Renal cortex interstitium (tissue), 15 donors: ENCODE measurements at places on chromosomes 7 and 10.

DNA sequence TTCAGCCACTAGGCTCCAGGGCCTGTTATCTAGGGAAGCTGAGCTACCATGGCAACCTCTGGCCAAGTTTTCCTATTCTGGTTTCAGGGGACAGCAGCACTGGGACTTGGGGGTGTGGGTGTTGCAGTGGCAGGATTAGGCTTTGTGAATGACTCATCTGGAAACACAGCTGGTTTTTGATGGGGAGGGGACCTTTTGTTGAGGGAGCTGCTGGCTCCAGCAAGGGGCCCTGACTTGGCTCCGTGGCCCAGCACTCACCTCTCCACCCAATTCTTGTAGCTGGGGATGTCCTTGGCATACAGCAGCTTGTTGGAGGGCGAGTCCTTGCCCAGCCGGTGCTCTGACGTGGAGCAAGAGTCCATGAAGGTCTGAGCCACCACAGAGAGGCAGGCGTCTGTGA, 435.9 kb downstream of the PLXNA4 start:
- no peak for DNase-seq

GRCh38 chr10:15606377-15606776, 113.3 kb downstream of the ITGA8 start:
- DNase-seq = no peak

DNA sequence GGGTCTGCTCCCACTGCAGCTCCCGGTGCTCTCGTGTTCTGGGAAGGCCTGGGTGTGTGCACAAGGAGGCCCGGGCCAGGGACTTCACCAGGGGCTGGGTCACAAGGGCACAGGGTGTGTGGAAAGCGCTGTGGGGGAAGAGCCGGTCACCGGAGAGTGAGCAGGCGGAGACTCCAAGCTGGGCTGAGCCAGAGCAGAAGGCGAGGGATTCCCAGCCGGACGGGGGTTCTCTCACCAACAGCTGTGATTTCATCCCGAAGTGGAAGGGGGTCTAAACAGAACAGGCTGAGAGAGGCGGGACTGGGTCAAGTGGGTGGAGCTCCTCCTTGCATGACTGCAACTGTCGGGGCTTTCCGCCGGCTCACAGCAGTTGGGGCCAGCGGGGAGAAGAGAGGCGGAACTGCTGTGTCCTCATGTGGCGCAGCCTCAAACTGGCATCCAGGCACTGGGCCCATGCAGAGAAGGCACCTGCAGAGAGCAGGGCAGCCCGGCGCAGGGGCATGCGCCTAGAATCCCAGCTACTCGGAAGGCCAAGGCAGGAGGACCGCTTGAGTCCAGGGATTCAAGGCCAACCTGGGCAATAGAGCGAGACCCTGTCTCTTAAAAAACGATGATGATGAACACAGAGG, 7.6 kb upstream of the ORAI2 start:
- no peak for DNase-seq

DNA sequence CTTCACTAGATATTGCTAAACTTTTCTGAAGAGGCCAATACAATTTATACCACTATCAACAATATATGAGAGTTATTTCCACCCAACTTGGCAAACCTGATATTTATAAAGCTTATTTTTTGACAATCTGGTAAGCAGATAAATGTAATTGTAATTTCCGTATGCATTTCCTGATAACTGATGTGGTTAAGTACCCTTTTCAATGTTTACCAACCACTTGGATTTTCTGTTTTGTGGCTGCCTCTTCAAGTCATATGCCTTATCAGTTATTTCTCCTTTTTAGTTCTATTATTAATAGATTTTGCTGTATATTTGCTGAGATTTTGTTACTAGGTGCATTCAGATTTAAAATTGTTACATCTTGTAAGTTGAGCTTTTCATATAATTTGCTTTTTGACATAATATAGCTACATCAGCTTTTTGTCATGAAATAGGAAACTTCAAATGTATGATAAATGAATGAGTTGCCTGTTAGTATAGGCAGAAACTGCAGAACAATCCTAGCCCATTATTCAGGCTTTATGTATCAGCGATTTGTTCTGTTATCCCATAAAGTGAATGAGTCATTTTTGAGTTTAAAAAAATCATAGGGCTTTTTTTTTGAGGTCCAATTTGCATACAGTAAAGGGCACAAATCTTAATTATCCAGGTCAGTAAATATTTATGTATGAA, 11.5 kb downstream of the SGPL1 start:
- DNase-seq = no peak

GRCh38 chr7:128841921-128842673, 11.9 kb downstream of the FLNC start:
- DNase-seq = no peak
